ENCODE measurements at places on chromosomes 12 and 14.

DNA sequence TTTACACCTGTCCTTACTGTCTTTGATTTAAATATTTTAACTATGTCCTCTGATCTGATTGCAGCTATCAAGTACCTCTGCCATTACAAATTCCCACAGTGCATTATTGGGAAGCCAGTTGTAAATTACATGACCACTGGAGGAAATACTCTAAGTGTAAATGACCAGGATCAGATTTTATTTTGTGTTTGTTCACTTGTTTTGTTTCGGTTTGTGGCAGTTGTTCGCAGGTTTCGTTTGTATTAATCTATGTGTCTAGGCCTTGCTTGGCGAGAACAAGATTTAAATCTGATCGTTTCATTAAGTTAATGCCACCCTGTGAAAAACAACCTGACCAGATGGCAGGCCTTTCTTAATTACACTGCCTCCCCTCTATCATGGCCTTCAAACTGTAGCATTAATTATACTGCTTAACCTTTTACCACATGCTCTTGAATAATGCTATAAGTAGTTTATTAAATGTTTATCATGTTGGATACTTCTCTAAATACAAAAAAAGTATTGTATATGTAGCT, 990.1 kb downstream of the TMTC2 start:
- no peak for DNase-seq

GRCh38 chr14:60862283-60862682, 118.6 kb downstream of the TRMT5 start:
- DNase-seq, result no peak

GRCh38 chr12:51357374-51358047, 11.0 kb upstream of the CELA1 start:
- no peak for DNase-seq

DNA sequence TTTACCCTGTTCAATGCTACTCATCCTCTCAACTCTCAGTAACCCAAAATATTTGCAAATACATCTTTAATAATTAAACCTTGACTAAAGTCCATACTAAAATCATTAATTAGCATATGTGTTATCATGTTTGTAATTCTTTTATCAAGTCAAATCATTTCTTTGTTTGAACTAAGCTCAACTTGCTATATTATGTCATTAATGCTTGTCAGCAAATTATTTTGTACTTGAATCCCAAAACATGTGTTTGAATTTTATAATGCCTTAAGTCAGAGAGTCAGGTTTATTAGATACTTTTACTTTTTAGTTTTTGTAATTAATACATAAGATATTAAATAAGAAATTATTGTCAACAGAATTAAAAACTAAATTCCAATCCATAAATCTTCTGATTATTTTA, 16.5 kb downstream of the ABCD2 start:
- no peak for DNase-seq

GRCh38 chr14:61149896-61150295, 131.2 kb downstream of the TMEM30B start:
- no peak for DNase-seq

DNA sequence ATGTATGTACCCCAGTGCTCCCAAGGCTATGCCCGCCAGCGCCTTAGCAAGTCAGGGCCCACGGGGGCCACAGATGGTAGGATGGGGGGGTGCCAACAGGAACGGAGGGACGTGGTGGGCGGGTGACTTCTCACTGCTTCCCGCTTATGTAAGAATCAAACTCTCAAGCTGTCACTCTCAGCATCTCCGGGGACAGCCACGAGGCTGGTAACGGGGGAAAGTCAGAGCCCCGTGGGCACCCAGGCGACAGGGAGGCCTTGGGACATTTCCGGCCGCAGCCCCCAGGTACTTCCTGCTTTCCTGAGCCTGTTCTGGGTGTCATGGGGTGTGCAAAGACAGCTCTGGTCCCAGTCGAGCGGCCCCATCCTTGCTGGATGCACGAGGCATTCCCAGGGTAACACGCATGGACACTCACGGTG, 59.3 kb downstream of the TESC start:
- no peak for DNase-seq

GRCh38 chr14:105214324-105214915, 33.3 kb upstream of the NUDT14 start:
- no peak for DNase-seq

GRCh38 chr14:23984891-23985602, 3.7 kb upstream of the DHRS4L2 start:
- DNase-seq, result no peak

DNA sequence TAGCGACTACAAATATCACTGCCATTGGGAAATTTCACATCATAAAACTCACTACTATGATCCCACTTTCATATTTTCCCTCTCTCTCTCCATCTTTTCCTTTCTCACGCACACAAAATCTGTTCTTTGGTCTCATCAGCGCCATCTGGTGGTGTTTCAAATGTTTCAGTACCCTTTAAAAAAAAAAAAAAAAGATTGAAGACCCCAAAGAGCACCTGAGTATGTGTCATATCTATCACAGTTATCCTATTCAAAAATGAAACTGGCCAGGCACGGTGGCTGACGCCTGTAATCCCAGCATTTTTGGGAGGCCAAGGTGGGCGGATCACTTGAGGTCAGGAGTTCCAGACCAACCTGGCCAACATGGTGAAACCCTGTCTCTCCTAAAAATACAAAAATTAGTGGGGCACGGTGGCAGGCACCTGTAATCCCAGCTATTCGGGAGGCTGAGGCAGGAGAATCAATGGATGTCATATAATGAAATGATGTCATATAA, 72.4 kb downstream of the TTC9 start:
- peak; percentile 13 for DNase-seq

DNA sequence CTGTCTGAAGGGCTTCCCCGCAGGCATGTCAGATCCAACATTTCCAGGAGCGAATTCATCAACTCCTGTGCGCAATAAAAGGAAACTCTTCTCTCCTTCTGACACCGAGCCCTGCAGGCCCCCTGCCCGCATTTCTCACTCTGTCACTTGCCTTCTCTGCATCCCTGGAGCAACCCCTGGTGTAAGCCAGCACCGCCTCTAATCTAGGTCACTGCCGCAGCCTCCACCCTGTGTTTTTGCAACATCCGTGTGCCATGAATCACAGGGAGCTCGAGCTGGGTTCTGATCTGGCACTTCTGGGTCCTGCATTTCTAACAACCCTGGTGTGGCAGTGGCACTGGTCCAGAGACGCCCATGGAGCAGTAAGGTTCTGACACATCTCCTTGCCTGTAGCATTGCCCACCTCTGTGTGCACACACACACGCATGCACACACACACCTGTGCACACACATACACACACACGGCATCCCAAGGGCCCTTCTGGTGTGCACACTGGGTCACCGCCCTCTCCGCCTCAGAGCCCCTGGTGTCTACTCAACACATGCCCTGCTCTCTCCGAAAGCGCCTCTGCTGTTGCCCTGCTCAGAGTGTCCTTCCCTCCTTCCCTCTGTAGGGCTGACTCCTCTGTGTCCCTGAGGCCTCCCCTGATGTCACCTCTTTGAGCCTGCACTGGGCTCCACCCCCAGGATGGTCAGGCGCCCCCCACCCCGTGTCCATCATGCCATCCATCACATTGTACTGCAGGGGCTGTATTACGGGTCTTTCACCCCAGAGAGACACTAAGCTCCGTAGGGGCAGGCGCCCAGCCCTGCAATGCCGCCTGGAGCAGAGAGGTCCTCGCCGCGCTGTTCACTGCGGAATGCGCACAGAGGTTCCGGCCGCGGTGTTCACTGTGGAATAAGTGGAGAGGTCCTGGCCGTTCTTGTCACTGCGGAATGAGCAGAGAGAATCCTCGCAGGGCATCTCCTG, 111.4 kb upstream of the SFSWAP start:
- DNase-seq, result no peak

DNA sequence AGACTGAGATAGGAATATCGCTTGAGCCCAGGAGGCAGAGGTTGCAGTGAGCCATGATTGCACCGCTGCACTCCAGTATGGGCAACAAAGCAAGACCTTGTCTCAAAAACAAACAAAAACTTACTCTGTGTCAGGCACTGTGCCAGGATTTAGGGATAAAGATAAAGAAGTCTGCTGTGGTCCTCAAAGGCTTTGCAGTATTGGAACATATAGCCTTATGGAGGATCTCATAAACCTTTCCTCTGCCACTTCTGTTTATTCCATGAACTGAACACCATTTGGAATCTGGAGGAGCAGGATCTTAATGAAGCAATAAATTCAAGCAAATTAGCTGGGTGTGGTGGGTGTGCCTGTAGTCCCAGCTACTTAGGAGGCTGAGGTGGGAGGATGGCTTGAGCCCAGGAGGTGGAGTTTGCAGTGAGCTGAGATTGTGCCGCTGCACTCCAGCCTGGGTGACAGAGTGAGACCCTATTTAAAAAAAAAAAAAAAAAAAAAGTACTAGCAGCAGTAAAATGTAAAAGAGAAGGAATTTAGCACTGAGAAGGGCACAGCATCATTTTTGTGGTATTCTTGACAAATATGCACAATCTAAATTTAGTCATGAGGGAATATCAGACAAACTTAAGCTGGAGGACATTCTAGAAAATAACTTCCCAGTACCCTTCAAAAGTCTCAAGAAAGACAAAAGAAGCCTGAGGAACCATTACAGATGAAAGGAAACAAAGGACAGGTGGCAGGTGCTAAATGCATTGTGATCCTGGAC, 27.1 kb downstream of the BMAL2 start:
- no peak for DNase-seq

GRCh38 chr12:94677778-94678177, 27.4 kb upstream of the TMCC3 start:
- DNase-seq, result peak; percentile 35

DNA sequence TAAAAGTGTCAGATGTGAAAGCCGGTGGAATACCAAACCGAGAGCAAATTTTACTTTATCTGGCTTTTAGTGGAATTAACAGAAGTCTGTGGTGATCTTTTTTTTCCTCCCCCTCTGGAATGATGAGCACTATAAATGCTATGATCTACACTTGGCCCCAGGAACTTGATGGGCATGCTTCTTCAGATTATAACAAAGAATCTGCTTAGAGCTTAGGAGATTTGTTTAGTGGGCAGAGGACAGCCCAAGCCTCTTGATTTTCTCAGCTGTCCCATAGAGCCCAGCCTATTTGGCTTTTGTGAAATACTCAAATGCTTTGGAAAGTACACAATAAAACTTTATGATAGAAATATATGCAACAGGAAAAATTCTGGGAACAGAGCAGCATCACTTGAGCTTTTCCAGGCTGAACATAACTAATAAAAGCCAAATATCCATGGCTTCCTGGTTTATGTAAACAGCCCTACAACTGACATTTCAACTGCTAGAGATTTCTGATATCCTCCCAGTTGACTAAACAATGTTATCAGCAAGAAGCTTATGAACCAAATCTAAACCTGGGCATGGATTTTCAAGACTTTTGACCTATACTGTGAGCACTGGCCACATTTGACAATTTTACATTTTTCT, 149.6 kb downstream of the PLXNC1 start:
- DNase-seq, result no peak

DNA sequence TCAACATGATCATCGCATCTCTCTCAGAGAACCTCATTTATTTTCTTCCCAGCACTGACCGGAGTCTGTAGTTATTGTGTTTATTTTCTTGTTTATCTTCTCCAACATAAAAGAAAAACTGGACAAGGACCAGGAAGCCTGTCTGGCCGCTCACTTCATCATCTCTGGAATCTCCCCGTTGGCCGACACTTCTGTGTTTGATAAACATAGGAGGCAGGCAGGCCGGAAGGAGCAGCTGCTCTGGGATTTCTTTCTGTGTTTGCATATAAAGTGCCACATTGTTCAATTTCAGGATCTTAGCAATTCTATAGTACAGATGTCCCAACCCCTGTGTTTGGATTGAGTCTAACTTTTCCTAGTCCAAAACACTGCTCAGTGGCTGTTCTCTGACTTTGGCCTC, 53.3 kb downstream of the ACACB start:
- no peak for DNase-seq

GRCh38 chr14:64604881-64605280, 55.1 kb downstream of the PPP1R36 start:
- DNase-seq, result no peak

- DNase-seq, result no peak
Observed at GRCh38 chr12:117321572-117321971, 39.9 kb downstream of the NOS1 start.

DNA sequence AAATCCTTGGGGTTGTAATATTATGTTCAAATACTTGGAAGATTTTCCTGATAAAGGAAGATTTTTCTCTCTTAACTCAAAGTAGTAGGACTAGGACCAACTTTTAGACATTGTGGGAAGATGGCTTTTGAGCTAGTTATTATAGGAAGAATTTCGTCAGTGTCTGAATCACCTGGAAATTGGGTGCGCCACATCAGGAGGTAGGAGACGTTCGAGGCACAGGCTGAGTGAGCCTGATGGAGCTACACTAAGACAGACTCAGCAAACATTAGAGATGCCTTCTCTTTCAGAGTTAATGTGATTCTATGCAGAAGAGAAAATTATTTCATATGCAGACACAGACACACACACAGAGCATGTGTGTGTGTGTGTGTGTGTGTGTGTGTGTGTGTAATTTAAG, 84.7 kb downstream of the DERA start:
- DNase-seq, result no peak

- DNase-seq, result no peak
Observed at GRCh38 chr12:25583545-25583944, 30.5 kb upstream of the LMNTD1 start.

- DNase-seq, result peak; percentile 47
Observed at GRCh38 chr14:55446127-55446736, 5.8 kb upstream of the TBPL2 start.

DNA sequence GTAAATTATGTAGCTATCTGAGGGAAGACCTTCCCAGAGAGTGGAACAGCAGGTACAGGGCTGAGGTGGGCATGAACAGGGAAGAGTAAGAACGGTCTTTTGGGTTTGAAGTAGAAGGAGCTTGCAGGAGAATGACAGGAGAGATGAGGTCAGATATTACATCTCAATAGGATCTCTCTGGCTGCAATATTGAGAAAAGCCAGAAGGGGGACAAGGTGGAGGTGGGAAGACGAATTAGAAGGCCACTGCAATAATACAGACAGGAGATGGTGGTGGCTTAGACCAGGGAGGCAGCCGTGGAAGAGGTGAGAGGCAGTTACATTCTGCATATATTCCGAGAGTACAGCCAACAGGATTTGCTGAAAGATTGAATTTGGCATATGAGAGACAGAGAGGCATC, 310.2 kb downstream of the APAF1 start:
- peak; percentile 54 for DNase-seq

- no peak for DNase-seq
Observed at GRCh38 chr12:119634743-119635142, 33.2 kb upstream of the PRKAB1 start.

DNA sequence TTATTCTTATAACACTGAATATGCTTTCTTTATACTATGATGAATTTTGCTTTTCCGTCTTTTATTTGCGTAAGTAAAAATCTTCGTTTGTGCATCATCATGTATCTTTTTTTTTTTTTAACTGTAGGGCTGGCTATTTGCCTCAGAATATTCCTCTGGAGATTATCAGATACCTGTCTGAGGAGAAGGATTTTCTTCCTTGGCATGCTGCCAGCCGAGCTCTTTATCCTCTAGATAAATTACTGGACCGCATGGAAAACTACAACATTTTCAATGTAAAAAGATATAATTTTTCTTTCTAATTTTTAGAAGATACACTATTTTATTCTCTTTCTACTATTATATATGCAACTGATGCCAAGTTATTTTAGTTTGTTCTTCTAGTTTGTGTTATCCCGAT, 346.6 kb downstream of the TRHDE start:
- DNase-seq, result no peak
